ENCODE measurements at places on chromosomes 7 and 10. TPM values are rescaled to one million over a fixed set of nuclear protein-coding genes. Genes with fewer than 3 reads are reported as not detected.

The NUTM2E gene
- total RNA-seq: 0.19 TPM

- no peak overlapping the region for H3K27ac ChIP-seq
- no peak for DNase-seq
- H3K4me1 ChIP-seq: no peaks in the 10 kb centered on the region
- no peak overlapping the region for H3K4me3 ChIP-seq
- no peaks in the 10 kb centered on the region for H3K36me3 ChIP-seq
Observed at GRCh38 chr7:94311515-94311914, 83.2 kb upstream of the COL1A2 start.

DNA sequence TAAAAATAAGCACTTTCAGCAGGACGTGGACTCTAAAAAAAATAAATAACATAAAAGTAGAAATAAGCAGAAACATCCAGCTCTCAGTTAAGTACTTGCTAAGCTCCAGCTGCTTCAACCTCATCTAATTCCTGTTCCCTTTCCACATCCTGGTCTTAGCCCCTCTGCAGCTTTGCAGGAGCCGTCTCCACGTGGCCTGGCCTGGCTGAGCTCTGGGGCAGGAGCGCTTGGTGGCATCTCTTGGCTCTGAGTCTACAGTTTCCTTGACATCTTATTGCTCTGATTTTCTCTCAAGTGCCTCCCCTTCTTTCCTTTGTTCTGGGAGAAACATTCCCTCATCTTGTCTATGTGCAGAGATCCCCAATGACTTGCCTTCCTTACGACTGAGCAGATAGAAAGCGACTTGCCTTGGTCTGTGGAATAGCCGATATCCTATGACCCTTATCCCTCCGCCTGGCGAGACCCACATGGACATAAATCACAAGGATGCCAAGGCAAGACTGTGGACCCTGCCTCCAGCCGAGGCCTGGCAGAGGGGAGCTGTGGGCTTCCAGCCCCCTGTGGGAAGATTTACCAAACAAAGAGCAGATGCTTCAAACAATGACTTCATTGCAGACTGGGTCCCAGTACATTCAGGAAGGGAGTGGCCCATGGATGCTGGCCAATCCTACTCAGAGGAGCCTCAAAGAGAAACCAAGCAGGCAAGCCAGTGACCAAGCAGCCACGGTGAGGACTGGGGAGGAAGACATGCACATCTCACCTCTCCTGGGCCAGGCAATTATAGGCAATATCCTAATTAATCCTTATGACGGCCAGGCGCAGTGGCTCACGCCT, 61.9 kb downstream of the SPOCK2 start:
- no peaks in the 10 kb centered on the region for H3K36me3 ChIP-seq
- H3K27me3 ChIP-seq: no peaks in the 10 kb centered on the region
- no peak overlapping the region for H3K4me3 ChIP-seq
- no peaks in the 10 kb centered on the region for H3K4me1 ChIP-seq

GRCh38 chr10:5584895-5585516, 60.2 kb downstream of the CALML3 start:
- no peak overlapping the region for H3K27ac ChIP-seq
- DNase-seq: no peak
- no peaks in the 10 kb centered on the region for H3K36me3 ChIP-seq
- no peak overlapping the region for H3K4me3 ChIP-seq
- H3K4me1 ChIP-seq: no peaks in the 10 kb centered on the region
- no peaks in the 10 kb centered on the region for H3K27me3 ChIP-seq
